ENCODE measurements at places on chromosomes 5 and 9.

GRCh38 chr5:176379881-176380280, 8.5 kb downstream of the NOP16 start:
- no peak for DNase-seq

DNA sequence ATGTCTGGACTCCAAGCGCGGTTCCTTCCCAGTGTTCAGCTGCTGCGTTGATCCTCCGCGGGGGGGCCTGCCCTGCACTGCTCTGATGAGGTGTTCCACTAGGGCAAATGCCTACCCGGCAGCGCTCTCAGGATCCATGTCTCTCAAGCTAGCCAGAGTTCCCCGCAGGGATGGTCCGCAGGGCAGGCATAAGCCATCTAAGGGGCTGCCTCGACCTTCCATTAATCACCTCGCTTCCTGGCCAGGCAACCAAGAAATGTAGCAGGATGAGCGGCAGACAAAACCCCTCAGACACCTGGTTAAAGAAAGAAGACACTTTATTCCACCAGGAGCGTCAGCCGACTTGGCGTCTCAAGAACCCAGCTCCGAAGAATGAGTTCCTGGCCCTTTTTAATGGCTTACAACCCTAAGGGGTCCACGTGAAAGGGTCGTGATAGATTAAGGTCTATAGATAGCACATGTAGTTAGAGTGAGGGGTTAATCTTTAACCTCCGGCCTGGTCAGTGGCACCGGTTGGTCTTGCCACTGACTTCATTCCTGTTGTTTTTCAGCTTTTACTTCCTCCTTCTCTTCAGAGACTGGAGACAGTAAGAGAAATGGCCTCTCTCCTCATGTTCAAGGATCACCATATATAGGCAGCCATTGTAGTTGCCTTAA, 47.2 kb upstream of the COX7C start:
- no peak for DNase-seq

- no peak for DNase-seq
Measured at GRCh38 chr5:92471861-92472260, 1088.7 kb upstream of the ARRDC3 start.

GRCh38 chr5:51479840-51480239, 96.6 kb downstream of the ISL1 start:
- no peak for DNase-seq

DNA sequence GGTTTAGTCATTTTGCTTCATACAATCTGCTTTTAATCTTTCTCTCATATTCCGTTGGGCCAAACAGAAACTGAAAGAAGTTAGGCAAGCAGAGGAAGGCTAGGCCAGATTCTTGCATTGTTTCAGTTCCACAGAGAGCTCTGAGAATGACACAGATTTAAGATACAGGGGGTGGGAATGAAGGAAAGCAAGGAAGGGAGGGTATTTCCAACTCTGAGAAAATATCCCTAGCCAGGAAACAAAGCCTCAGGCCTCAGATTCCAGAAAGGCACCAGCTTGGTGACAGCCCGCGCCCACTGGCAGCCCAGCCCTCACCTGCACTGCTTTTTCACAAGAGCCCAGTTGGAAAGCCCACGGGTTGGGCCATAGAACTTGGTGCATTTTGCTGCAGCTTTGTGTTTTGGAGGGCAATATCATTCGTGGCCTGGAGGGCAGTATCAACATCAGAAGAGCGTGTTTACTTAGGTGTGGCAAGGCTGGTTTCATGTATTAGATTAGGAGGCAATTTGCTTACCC, 63.5 kb downstream of the ENC1 start:
- DNase-seq = no peak

DNA sequence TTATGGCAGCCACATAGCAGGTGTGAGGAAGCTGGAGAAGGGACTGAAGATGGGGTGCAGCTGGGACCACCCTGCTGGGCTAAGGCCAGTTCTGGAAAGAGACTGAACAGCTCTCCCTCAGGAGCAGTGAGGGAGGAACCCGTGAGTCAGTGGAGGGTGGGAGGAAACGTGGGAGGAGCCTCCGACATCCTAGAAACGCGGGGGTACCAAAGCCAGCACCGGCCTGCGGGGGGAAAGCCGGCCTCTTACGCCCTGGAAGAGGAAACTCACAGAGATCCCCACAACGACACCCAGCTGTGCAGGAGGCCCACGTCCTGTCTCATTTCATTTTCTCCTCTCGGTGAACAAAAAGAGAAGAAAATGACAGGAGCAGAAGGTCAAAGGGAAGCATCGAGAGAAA, 185.8 kb upstream of the IRX4 start:
- DNase-seq = no peak

GRCh38 chr9:21778304-21778703, 24.1 kb upstream of the MTAP start:
- DNase-seq = no peak

- DNase-seq = no peak
Measured at GRCh38 chr5:23635938-23636337, 128.5 kb downstream of the PRDM9 start.

DNA sequence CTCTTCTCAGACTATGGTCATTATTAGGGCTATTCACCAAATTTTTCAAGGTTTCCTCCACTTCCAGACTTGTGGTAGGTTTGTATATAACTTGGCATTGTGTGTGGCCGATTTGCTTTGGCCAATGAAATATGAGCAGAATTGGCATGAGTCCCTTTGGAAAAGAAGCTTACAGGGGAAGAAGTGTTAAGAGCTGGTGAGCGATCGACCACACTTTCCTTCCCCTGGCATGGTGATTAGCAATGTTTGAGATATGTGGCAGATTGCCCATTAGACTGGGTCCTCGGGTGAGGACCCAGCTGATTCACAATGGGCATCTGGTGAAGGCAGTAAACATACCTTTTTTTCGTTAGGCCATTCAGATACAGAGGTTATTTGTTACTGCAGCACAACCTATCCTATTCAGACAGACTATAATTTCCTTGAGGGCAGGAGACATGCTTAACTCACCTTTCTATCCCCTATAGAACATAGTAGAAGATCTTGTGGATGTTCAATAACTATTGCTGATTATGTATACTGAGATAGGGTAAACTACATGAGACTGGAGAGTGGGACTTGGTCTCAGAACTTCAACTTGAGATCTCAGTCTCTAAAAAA, 62.8 kb upstream of the KLF9 start:
- DNase-seq = no peak

- DNase-seq = no peak
Measured at GRCh38 chr5:107593009-107593408, 77.7 kb downstream of the EFNA5 start.

- DNase-seq = no peak
Measured at GRCh38 chr9:134193912-134194535, 29.7 kb upstream of the RNU6ATAC start.

- peak; percentile 5 for DNase-seq
Measured at GRCh38 chr5:154221371-154221896, 30.9 kb downstream of the GALNT10 start.

DNA sequence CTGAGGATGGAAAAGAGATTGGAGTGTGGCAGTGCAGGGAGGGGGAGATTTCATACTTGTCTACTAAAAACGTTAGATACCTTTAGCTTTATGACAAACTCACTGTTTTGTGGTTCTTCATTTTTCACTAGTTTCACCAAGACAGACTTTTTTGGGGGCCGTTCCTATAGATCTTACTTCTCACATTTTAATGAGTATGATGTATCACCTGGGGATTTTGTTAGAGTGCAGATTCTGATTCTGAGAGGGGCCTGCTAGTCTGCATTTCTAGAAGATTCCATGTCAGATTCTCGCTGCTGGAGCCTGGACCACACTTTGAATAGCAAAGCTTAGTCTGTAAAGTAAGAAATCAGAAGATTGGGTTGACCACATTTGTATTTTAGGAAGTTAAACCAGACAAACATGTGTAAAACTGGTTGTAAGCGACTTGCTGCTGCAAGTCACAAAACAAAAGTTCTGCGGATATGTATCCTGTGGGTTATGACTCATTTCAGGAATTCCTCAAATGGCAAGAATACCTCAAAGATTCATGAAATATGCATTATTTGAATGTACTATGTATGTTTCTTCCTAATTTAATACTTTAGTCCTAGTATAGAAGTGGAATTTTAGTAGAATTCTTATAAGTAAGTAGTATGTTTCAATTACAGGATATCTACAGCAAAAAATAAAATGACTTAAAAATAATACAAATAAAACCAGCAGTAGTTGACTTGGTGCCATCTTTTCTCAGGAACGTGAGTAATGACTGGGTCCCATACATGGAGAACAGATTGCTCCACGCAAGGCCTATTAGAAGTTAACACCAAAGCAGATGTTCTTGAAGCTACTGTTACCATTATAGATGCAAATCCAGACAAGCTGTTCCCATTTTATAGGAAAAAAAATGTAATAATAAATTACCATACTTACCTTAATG, 27.8 kb downstream of the NFIL3 start:
- no peak for DNase-seq

DNA sequence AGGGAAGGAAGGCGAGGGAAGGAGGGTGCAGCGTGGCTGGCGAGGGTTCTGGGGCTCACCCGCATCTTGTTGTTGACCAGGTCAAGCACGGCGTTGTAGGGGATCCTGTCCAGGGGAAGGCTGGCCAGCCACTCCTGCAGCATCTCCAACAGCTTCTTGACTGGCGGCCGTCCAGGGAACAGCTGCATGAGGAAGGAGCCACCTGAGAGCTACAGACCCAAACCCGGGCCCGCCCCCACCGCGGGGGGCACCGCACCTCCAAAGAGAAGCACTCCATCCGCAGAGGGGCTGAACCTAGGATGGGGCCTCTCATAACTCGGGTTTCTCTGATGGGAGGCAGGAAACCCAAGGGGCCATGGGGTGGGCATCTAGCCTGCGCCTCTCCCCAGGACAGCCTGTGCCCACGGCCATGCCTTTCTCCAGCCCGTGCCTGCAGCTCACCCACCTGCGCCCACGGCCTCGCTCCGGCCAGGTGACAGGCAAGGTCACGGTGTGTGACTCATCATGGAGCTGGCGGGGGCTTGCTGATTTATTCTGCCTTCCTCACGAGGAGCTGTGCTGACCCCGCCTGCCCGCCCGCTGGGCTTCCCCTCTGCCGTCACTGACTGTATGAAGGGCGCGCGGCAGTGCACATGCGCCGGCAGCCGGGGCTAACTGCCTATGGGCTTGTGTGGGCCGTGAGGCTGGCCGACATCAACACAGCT, 11.8 kb upstream of the LHX3 start:
- no peak for DNase-seq

- DNase-seq = no peak
Measured at GRCh38 chr5:135718651-135719050, 115.8 kb upstream of the SLC25A48 start.

DNA sequence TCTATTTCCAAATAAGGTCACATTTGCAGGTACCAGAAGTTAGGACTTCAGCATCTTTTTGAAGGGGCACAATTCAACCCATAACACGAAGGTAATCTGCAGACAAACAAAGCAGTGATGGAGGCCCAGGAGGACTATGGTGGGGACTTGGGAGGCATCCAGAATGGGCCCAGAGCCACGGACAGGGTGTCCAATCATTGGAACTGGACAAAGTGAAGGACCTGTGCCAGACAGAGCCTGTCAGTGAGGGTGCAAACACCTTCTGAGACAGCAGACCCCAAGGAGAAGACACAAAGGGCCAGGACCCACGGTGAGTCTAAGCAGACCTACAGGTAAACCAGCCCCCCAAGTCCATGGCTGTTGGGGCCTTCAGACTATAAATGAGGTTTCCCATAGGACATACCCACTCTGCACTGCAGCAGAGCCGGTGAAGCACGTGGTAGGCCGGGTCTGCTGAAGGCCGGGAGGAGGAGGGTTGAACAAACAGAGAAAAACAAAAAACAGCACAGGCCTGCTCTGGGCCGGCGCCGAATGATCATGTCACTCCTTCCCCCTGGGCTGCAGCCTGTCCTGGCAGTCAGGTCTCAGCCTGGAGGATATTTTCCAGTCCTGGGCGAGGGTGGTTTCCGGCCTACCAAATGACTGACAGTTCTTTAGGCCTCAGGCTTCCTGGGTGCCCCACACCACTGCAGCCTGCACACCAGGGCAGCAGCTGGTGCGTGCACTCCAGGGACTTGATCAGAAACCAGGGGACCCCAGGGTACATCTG, 84.4 kb downstream of the COL23A1 start:
- no peak for DNase-seq

GRCh38 chr5:77627869-77628674, 10.4 kb downstream of the OTP start:
- DNase-seq = no peak

DNA sequence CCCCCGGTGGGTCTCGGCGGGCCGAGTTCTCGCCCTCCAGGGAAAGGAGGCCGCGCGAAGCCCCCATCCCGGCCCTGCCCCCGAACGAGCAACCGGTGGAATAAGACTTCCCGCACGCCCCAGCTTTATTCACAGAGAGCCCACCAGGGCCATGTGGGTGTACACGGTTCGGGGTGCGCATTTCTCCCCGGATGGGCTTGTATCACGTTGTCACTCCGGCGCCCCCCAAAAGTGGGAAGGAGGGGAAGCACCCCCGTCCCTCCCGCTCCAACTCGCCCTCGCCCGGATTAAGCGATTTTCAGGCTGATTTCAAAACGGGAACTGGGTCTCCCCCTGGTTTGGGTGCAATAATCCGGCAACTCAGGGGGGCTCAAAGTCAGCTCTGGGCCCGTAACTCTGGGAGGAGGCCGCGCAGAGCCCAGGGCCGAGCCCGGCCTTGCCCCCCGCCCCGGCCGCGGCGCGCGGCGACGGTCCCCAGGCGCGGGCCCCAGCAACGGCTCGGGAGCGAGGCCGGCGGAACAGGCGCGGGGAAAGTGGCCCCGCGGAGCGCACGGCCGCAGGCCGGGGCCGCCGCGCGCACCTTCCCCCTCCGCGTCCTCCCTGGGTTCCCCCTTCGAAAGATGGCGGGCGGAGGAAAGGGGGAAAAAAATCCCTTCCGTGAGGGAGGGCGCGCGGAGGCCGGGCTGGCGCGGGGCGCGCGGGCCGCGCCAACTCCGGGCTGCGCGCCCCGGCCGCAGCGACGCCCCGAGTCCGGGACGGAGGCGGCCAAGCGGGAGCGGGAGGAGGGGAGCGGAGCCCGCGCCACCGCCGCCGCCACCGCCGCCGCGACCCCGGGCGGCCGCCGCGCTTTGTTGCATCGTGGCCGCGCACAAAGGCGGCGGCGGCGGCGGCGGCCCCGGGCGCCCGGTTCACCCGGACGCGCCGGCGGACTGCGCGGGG, 644 bp downstream of the BRD3 start:
- DNase-seq = peak; percentile 37

DNA sequence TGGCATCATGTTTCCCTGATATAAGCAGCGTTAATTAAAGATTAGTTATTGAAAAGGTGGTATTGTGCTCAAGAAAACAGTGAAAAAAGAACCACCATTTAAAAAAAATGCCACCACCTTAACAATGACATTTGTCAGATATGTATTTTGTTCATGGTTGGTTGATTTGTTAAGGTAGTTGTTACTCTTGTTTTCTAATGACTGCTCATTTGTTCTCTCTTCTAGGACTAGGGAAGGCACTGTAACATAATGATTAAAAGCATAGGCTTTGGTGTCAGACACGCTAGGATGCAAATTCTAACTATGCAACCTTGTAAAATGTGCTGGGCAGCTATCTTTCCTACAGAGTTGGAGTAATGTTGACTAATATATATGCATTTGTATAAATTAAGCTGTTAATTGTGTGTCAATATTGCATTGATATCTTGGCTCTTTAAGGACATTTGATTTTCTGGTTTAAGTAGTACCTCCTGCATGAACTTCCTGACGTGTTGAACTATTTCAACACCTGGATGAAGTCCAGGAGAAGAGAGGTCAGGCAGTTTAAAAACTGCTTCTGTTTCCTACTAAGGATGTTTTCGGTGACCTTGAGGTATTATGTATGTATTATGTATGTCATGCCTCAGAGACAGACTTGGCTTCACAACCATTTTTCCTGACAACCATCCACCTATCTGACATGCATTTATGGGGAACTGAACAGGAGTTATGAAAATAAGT, 77.8 kb downstream of the MUSK start:
- no peak for DNase-seq

Data from effector CD8-positive, alpha-beta T cell (primary cell).